Stimulated activated CD8-positive, alpha-beta memory T cell treated with anti-CD3 and anti-CD28 coated beads, Interleukin-4, amount 100 ng/mL, for 4 hours (primary cell): ENCODE measurements at places on chromosomes 1 and 21.

- DNase-seq: no peak
Measured at GRCh38 chr1:159889202-159889601, 10.8 kb downstream of the CFAP45 start.

GRCh38 chr1:242212401-242212800 is 213.5 kb upstream of the MAP1LC3C start:
- no peak for DNase-seq

DNA sequence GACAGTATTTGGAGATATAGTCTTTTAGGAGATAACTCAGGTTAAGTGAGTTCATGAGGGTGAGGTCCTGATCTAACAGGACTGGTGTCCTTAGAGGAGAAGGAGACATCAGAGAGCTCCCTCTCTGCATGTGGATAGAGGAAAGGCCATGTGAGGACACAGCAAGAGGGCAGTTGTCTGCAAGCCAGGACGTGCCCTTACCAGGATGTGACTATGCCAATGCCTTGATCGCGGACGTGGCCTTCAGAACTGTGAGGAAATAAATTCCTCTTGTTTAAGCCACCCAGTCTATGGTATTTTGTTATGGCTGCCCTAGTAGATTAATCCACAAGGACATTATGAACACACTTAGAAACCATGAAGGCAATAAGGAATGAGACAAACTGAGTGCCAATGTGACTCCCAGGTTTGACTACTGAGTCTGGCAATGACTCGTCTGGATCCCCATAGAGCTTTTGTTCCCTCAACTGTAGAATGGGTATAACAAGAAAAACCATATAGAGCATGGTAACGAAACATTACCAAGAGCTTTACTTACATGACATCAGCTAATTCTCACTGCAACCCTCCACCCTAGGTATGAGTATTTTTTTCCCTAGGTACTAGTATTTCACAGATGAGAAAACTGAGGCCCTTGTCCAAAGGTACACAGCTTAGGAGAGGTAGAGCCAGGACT is 6.5 kb downstream of the URB1 start:
- no peak for DNase-seq

DNA sequence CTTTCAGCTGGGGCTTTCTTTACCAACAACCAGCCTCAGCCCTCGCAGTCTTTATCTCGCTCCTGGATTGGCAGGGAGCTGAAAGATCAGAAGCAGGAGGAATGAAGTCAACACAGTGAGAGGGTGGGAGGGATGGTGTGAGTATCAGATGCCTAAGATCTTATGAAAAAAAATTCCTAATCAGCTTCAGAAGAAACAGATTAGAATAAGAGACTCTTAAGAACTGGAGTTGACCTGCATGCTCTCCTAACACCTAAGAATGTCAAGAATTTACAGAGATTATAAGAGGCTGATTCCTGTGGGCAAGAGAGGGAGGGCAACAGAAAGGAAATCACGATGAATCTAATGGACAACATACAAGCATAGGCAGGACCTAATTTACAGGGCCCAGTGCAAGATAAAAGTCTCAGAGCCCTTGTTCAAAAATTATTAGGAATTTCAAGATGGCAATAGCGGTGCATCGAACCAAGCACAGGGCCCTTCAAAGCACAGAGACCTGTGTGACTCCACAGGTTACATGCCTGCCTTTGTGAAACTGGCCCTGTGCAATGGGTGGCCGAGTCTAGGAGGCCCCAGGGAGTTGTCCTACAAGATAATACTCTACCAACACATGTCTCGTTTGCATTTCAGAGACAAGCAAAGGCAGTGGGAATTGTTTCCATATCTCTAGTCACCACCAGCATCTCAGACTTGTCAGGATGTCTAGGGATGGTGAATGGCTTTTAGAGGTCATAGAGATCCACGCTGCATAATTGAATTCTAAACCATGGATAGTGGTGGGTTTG is 65.3 kb upstream of the PPP2R5A start:
- DNase-seq: no peak

GRCh38 chr1:53943090-53943489 is 2.4 kb downstream of the IFT25 start:
- DNase-seq: no peak

GRCh38 chr1:3858231-3858981 is 1.1 kb downstream of the DFFB start:
- no peak for DNase-seq

DNA sequence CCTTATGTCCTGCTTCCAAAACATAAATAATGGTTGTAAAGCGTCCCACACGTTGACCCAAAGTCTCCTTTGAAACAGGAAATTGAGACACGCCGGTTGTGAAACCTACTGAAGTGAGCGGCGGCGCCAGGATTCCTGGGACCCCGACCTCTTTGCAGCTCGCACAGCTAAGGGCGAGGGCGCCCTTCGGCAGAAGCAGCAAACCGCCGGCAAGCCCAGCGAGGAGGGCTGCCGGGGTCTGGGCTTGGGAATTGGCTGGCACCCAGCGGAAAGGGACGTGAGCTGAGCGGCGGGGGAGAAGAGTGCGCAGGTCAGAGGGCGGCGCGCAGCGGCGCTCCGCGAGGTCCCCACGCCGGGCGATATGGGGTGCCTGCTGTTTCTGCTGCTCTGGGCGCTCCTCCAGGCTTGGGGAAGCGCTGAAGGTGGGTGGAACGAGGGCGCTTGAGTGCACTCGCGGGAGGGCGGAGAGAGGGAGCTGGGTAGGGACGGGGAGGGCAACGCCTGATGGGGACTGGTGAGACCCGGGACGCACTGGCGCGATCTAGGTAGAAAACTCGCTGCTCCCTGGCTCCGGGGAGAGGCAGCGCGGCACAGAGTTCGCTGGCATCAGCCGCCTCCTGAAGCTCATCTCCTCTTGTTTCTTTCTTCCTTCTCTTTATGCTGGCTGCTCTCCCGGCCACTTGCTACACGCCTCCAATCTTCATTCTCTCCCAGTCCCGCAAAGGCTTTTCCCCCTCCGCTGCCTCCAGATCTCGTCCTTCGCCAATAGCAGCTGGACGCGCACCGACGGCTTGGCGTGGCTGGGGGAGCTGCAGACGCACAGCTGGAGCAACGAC is at the start of gene CD1D:
CD1D (plus strand) TSS at position 155 of the 836 bp plus-strand sequence; CDS start at position 362, 207 bp downstream.
- no peak for DNase-seq

GRCh38 chr1:209585672-209586071 is 2.2 kb downstream of the CAMK1G start:
- DNase-seq: no peak

DNA sequence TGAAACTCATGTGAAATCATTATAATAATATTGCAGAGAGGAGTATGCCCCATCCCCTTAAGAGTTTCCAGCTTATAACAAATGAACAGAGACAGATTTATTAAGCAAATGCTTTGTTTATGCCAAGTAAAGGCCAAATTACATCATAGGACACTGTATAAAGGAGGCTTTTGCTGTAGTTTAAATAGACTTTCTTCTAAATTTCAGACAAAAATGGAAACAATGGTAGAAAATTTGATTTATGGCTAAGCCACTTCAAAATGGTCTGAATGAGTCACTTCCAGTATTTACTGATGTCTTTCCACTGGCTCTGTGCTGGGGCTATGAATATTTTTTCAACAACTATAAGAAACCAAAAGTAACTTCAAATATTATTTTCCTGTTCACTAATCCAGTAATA is 81.1 kb upstream of the ST6GALNAC5 start:
- no peak for DNase-seq

GRCh38 chr1:174023440-174023839 is 1.3 kb upstream of the RC3H1 start:
- no peak for DNase-seq

DNA sequence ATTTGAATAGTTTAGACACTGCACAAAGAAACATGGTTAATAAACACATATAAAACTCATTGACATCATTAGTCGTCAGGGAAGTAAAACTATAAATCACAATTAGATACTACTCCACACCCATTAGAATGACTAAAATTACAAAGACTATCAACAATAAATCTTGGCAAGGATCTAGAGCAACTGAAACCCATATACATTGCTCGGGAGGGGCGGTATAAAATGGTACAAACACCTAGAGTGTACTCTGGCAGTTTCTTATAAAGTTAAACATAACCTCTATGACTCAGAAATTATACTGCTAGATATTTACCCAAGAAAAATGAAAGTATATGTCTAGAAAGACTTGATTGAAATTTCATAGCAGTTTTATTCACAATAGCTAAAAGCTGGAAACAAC is 434.2 kb downstream of the RWDD3 start:
- no peak for DNase-seq

DNA sequence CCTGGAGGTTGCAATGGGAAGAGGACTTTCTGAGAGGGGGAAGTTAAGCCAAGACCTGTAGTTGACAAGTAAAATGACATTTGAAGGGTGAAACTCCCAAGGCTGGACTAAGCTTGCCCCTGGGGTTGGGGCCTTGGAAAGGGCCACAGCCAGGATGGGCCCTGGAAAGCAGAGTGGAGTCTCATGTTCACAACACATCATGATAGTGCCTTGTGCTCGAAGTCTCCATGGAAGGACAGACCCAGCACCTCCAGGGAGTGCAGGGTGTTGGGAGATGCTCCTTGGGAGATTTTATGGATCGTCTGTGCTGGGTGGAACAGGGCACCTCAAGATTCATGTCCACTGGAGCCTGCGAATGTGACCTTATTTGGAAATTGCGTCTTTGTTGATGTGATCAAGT is 55.6 kb upstream of the ACTRT2 start:
- no peak for DNase-seq

DNA sequence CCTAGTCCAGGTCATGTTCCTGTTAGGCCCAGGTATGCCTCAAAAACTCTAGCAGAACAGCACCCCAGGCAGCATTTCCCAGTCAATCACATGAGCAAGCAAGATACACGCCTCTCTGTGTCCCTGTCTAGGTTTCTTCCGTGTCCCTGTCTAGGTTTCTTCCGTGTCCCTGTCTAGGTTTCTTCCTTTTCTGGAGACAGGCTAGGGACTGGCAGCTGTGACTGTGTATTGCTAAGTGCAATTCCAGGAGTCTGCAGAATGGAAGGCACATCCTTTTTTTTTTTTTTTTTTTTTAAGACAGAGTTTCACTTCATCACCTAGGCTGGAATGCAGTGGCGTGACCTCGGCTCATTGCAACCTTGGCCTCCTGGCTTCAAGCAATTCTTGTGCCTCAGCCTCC is 77.6 kb downstream of the SETD4 start:
- DNase-seq: no peak

GRCh38 chr1:95388031-95388430 is 154.0 kb downstream of the RWDD3 start:
- DNase-seq: no peak

DNA sequence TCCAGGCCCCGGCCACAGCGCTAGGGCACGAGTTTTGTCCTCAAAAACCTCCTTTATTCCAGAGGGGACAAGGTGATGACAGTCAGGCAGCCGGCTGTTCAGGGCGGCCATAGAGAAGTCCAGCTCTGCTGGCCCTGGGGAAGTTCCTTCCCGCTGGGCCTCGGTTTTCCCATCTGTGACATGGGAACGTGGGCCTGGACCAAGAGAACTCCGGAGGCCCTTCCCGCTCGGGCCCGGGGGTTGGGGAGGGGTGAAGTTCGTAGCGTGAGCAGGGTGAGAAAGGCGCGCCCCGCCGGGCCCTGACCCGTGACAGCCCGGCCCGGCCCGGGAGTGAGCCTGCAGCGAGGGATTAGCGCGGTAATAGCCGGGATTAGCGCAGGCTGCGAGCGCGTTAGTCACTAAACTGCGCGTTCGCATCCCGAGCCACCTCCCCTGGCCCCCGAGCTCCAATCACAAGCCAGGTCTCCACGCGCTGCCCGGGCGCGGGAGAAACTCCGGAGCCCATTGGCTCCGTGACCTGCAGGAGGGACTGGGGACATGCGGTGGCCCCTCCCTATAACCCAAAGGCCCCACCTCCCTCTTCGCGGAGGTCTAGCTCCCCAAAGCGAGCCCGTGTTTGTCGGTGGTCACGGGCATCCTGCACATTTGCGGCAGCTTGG is 29.8 kb upstream of the PADI2 start:
- DNase-seq: no peak

DNA sequence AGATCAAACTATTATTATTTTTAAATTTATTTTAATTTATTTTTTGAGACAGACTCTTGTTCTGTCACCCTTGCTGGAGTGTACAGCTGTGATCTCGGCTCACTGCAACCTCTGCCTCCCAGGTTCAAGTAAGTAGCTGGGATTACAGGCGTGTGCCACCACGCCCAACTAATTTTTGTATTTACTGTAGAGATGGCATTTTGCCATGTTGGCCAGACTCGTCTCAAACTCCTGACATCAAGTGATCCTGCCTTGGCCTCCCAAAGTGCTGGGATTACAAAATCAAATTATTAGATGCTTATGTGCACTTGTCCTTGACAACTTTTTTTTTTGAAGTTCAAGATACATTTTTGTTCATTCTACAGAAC is 15.4 kb downstream of the LIN9 start:
- no peak for DNase-seq
